ENCODE measurements at places on chromosomes 2 and 18. TPM values are rescaled to one million over a fixed set of nuclear protein-coding genes. Genes with fewer than 3 reads are reported as not detected.

REG1B gene
- total RNA-seq: not detected

DNA sequence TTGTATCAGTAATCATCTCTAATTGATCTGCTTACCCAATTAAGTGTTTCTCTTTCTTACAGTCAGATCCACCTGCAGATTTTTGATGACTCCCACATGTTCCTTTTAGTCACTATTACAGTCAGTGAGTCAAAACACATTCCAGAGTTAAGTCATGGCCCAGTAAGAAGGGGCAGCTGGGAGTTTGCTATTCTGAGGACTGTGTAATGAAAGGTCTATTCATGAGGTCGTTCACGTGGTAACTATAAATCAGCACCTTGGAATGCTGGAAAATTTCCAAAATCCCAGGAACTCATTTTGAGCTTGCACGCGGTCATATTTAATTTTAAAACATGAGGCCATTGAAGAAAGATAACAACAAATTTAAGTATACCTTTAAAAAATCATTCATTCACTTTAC is 252.5 kb downstream of the XIRP2 start:
- DNase-seq: no peak

GRCh38 chr2:68925295-68925896 is 27.3 kb downstream of the GKN2 start:
- peak; percentile 73 for DNase-seq

ZNF532 gene
- total RNA-seq: 3.3 TPM

DNA sequence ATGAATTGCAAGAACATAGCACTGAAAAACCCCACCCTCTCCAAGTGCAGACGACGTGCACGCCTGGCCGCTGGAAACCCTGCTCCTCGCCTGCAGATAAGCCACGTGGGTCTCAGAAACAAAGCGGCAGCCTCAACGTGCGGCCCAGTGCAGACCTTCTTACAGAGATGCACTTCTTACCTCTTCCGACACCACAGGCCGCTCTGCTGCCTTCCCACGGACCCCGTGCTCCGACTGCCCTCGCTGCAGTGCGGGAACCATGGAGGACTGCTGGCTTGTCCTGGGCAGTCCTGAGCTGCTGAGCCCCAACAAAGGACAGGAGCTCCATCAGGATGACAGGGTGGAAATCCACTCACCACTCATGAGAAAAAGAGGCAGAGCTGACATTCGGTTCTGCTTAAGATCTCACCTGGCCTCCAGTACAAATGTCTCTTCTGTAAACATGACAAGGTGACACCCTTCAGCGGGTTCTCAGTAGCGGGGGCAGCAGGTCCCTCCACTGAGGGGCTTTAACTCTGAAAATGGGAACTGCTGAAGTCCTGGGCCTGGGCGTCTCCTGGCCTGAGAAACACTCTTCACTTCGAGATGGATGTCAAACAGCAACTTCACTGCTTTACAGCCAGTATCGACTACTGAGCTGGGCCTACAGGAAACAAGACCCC is 6.2 kb downstream of the COPS9 start:
- no peak for DNase-seq

- no peak for DNase-seq
Measured at GRCh38 chr2:196478588-196478987, 160.9 kb upstream of the CCDC150 start.

IL37 gene
- not detected for total RNA-seq

TRAPPC8 gene
- 49.4 TPM for total RNA-seq

DNA sequence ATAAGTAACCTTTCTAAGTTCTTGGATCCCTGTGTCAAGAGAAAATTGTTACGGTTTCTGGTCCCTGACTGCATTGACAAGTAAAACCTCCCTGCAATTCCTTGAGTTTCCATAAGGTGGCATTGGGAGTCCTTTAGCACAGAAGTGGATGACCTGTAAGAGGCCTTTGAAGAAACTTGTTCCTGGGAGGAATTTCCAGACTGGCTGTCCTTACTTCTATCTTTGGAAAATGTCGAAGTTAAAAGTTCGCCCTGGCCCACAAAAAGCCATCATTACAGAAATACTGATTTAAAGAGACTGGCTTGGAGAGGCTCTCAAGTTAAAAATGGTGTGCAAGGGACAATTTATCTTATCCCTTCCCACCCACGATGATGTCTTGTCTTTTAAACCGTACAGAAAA is 218.4 kb downstream of the CDH20 start:
- no peak for DNase-seq

TXNDC2 gene
- not detected for total RNA-seq

GRCh38 chr18:12803069-12803936 is 80.7 kb downstream of the PTPN2 start:
- no peak for DNase-seq

DNA sequence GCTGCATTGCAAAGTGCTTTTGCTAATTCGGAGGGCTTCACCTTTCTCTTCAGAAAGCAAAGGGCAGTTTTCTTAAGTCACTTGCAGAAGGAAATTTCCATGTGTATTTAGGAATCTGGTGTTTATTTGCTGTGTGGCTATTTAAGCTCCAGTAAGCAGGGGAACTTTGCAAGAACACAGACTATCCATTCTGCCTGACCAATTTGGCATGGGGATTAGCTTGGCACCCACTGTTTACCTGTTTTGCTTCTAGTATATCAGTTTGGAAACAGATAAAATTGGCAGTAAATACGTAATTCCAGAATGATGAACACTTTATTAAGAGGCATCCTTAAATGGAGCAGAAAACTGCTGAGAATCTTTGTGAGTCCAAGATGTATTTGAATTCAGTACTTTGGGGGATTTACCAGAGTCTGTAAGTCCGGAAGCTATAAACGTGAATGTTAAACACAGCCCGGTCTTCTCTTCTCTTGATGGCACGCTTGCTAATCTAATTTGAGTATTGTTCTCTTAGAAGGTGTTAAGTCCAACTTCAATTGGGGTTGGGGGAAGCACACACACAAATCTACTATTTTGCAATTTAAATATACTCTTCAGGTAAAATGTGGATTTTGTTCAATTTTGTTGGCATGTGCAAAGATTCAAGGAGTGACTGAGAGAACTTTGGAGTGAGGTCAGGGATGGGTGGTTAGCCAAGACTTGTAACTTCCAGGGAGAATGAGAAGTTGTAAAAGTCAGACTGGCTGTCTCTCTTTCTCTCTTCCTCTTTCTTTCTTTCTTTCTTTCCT is 650 bp downstream of the ACKR3 start:
- DNase-seq: no peak

Data from natural killer cell treated with Interleukin-12 subunit alpha and Interleukin-12 subunit beta and Interleukin-15 and Interleukin-18, amount 100 ng/mL, for 72 hours (primary cell).